DND-41 (cell line): ENCODE measurements at places on chromosomes 2 and 18.

DNA sequence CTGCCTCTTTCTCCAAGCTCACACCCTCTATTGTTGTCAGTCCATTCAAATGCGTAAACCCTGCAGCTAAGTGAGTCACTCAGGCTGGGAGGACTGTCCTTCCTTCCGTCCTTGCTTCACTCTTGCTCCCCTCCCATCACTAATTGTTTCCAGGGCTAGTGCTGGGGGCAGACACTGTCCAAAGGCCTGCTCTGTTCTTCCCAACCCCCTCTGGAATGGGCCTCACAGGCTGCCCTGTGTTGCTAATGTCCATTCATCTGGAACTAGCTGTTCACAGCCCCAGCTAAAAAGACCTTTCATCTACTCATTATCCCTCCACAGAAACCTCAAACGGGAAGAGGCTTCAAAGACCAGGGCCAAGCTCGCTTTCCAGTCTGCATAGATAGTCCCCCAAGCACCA, 31.9 kb upstream of the NRP2 start:
- no peak for DNase-seq

DNA sequence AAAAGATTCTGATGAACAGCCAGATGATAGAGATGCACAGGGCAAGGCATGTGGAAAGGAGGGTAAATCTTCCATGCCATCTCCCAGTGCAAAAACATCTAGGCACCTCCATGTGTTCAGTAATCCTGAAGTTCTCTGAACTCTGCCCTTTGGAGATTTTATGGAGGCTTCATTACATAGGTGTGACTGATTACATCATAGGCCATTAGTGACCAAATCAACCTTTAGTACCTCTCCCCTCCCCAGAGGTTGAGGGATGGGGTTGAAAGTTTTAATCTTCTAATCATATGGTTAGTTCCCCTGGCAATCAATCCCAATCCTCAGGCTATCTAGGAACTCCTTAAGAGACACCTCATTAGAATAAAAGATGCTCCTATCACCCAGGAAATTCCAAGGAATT, 2190.2 kb upstream of the PIK3C3 start:
- DNase-seq = no peak

DNA sequence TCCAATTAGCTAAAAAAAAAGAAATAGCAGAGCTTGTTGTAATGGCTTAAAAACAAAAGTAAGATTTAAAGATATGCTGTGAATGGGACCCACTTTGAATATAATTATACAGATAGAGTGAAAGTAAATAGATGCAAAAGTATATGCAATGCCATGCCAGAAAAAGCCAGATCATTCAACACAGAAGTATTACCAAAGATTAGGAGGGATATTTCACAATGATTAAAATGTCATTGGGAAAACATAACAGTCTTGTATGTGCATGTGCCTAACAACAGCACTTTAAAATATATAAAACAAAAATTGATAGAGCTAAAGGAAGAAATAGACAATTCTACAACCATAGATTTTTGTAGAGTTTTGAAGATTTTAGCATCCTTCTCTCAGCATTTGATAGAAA, 19.9 kb upstream of the SIGLEC15 start:
- no peak for DNase-seq

GRCh38 chr2:231951452-231952035, 10.0 kb upstream of the DIS3L2 start:
- DNase-seq = no peak

GRCh38 chr2:190412966-190413365, 4.8 kb downstream of the MFSD6 start:
- DNase-seq = no peak
